ENCODE measurements at places on chromosomes 3 and 15. TPM values are rescaled to one million over a fixed set of nuclear protein-coding genes. Genes with fewer than 3 reads are reported as not detected.

DNA sequence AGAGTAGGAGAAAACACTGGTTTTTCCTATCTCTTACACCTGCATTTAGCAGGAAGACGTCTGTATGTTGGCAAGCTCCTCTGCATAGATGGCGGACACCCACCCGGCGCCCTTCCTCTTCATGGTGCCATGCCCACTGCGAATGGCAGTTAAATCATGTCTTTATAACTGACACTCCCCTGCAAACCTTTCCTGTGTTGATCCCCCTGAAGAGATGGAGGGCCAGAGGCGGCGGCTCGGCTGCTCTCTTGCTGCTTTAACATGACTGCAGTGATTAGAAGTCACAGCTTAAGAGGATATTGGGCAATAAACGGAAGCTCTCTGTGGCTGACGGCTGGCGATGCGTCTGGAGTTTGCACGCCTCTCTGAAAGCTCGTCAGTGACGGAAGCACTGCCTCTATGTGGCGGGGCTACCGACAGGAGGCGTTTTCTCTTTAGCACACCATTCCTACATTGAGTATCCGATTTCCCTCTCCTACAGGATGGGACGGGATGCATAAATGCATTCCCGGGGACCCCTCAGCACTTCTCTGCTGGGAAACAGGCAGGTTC lies 25.5 kb upstream of the SNRPA1 start:
- DNase-seq = peak; percentile 62

DNA sequence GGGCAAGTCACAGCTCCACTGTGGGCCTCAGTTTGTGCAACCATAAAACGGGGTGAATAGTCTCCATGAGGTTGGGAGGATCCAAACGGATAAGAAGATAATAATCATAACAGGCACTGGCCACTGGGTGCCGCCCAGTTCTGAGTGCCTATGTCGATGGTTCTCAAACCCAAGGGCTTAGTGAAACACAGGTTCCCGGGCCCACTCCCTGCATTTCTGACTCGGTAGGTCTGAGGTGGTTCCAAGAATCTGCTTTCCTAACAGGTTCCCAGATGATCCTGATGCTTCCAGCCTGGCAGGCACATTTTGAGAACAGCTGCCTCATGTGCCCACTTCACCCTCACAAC lies 21.2 kb downstream of the ALS2CL start:
- DNase-seq = no peak

DNA sequence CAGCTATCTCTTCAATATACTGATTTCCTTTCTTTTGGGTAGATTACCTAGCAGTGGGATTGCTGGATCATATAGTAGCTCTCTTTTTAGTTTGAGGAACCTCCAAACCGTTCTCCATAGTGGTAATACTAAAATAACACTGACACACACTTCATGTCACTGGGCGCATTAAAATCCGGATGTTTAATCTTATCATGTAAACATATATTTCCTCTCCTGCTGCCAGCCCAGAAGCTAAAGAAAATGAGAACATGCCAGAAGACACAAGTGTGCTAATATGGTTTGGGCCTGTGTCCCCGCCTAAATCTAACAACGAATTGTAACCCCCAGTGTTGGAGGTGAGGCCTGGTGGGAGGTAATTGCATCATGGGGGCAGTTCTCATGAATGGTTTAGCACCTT lies 23.6 kb upstream of the KCNMB2 start:
- DNase-seq = no peak

DNA sequence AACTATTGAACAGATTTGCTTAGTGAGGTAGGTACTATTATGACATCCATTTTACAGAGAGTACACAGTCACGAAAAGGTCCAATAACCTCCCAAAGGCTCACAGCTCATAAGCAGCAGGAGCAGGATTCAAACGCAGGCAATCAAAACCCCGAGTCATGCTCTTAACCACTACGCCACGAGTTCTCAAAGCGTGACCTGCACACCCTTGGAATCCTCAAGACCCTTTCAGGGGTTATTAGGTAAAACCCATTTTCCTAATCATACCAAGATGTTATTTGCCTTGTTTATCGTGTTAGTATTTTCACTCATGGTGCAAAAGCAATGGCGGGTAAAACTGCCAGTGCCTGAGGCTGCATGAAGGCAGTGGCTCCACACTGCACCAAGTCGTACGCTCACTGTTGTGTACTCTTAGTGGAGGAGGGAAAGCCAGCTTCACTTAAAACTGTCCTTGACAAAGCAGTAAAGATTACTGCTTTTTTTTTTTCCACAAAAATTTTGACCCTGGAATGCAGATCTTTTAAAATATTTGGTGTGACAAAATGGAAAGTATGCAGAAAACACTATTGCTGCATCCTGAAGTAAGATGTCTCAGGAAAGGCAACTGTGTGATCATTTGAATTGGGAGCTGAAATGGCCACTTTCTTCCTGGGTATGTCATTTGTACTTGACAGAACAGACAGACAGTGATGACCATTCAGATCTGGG lies 96.1 kb downstream of the IGF2BP2 start:
- no peak for DNase-seq

GRCh38 chr3:142987080-142987700 lies 14.2 kb upstream of the U2SURP start:
- DNase-seq = no peak

DNA sequence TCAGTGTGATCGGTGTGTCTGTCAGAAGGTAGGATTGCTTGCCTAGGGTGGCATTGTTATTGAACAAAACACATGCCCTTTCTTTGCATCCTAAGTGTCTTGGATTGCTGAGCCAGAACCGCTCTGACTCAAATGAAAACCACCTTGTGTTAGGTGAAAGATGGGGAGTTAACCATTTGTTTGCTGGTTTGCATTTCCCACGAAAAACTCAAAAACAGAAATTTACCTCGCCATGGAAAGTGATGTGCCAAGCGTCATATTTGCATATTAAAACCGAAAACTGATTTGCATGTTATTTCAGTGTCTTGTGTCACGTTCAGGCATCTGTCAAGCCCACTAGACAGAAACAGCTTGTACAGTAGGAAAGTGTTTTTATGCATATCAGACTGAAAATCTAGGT lies 474.6 kb upstream of the TPRG1 start:
- no peak for DNase-seq

DNA sequence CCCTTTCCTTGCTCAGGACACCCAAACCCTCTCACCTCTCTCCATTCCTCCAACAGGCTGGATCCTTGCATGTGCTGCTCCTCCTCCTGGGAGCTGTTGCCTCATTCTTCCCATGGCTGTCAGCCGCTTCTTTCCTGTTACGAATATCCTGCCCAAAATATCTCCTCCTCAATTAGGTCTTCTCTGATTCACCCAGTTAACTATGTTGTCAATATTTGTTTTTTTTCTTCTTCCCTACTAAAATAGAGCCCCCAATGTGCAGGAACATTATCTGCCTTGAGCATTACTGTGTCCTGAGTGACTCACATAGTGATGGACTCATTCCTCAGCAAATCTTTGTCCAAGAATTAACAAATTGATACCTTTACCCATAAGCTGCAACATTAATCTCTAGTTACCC lies 357.2 kb downstream of the CLSTN2 start:
- no peak for DNase-seq

The STAB1 gene
- total RNA-seq = 74.7 TPM

DNA sequence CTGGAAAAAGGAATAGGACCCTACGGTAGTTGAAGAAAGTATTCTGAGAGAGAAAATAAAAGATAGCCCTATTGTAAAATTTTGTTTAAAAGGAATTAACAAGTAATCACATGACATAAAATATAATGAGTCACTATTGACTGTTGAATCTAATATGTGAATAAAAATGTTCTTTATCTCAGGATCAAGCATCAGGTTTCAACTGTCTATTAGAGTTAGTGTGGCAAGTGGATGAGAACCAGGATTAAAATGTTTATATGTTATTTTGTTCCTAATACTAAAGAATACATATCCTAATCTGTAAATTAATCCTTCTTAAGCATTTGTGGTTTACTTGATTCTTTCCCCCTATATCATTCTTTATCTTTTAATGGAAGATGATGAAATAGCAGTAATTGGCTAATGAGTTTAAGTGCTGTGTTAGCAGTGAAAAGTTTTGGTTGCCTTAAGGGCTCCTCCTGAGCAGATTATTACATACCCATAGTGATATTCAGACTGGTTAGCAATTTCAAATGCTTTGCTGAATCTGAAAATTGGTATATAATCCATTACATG lies 101.8 kb upstream of the BCHE start:
- DNase-seq = no peak

The FBLN2 gene
- 69.7 TPM for total RNA-seq

DNA sequence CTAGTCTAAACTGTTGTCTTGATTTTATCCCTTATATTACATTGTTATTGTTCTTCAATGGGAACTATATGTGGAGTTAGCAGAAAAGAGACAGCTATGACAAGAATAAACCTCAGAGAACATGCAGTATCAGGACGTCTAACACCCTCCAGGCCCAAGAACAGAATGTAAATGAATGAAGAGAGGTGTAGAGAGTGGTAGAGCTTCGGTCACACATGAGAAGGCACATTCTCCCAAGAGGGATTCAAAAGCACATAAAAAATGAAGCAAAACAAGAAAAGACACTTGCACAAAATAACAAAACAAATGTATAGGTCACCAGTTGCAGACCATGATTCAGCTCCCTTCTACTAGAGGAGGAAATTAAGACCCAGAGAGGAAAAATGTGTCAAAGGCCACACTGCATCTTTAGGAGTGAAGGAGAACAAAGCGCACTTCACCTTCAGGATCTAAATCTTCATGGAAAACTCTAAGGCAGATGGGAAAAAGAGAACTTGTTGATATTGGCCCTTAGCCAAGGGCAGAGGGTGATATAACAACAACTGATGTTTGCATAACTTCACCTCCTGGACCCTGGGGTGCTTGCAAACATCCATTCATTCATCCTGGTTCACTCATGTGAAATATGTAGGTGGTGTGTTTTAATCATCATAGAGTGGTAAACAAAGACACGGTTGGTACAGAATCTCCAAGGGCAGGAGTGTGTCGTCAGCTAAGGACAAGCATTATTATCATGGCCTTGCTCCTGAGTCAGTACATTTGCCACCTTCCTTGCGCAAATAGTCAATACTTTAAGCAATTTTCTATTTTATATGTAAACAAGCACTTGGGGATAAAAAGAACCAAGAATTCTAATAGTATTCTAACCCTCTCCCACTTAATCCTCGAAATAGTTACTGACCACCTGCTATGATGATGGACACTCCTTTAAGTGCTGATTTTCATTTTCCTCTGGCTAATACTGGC lies 8.8 kb downstream of the NEK10 start:
- DNase-seq = no peak

DNA sequence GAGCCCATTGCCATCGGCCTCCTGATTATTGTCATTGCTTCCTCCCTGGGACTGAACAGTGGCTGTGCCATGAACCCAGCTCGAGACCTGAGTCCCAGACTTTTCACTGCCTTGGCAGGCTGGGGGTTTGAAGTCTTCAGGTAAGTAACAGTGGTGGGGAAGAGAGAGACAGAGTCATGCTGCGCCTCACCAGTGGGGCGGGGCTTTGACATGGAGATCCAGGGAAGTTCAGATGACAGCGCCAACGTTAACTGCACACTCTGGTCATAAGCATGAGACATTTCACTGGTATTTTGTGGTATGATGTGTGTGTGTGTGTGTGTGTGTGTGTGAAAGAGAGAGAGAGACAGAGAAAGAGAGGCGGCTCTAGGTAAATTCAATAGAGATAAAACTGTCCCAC lies 41.0 kb downstream of the AQP9 start:
- no peak for DNase-seq

The XYLB gene
- total RNA-seq = 1.5 TPM

The MELTF gene
- total RNA-seq = 3.1 TPM

- DNase-seq = no peak
Observed at GRCh38 chr15:62248277-62248984, 83.3 kb upstream of the C2CD4B start.

DNA sequence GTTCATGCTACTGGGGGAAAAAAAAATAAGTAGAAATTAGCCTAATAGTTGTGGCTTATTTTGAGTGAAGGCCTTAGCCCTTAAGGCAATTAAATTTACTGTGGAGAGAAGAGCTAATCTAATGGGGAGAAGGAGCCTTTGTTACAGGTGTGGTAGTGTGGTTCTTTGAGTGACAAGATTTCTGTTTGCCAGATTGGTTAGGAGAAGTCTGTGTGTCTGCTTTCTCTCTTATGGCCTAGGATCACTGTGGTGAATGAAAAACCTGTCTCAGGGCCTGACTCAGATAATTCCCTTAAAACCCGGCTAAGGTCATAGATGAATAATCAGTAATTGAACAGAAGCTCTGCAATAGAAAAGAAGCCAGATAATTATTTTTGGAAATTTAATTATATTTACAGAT lies 27.0 kb downstream of the OPA1 start:
- DNase-seq = no peak

DNA sequence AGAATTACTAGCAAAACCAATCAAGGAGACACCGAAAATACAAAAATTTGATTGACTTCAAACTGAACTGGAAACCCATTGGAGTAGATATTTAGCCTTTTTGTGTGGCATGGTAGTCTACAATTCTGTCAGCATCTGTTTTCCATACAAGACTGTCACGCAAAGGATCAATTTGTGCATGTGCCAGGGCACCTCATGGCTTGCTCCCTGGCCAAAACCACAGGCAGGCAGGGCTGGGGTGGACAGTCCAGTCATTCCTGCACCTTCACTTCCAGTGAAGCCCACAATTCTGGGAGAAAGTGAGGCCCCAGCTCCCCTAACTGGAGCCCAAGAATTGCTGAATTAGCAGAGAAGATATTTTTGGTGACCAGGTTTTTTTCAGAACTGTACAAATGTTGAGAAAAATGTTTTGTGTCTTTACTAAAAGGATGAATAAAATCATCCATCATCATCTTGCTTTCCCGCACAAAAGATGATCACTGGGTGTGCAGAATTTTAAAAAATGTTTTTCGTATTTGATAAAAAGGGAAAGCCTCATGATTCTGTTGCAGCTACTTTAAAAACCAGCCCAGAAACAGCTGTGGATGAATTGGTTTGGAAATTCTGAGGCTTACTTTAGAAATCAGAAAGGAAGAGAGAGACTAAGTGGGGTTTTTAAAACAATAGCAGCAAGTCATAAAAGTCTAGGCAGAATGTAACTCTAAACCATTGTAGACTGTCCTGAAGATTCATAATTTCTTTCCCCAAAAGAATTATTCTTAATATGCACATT lies 86.4 kb downstream of the PCCB start:
- DNase-seq = no peak

- no peak for DNase-seq
Observed at GRCh38 chr3:54882129-54882833, 45.6 kb downstream of the LRTM1 start.

GRCh38 chr3:55165278-55165677 lies 237.4 kb upstream of the LRTM1 start:
- DNase-seq = no peak

DNA sequence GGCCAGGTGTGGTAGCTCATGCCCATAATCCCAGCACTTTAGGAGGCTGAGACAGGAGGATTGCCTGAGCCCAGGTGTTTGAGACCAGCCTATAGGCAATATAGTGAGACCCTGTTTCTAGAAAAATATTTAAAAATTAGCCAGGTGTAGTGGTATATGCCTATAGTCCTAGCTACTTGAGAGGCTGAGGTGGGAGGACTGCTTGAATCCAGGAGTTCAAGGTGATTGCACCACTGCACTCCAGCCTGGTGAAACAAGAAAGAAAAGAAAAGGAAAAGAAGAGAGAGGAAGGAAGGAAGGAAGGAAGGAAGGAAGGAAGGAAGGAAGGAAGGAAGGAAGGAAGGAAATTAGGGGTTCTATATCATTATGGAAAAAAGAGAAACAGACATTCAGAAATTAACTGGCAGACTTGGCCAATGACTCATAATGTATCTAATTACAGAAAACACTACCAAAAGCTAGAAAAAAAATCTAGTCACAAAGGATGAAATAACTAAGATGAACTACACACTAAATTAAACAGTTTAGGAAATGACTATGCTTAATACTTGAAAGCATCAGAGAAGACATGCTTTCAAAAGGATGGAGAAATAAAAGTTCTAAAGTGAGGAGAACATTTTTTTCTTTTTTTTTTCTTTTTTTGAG lies 45.4 kb upstream of the TERB2 start:
- DNase-seq = no peak
